ENCODE measurements at places on chromosomes 2 and 18.

GRCh38 chr18:49892148-49892924, 79.0 kb upstream of the ACAA2 start:
- no peak for DNase-seq

- DNase-seq: no peak
Observed at GRCh38 chr2:101349893-101350662, 37.2 kb downstream of the CREG2 start.

DNA sequence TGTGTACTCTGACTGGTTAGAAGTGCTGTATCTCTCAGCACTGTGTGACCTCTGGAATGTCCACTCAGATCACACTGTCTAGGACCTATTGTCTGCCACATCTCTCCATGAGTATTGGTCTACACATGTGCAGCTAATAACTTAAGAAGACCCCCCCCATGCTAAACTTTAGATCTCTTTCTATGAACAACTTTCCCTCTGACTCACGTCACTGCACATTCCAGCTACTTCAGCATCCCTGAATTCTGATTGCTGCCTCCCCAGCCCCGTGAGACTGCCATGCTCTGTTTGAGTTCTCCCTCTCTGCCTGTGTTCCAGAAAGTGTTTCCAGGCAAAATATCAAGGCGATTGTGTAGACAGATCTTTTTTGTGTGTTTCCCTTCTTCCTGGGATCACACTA, 41.8 kb downstream of the RAPGEF4 start:
- no peak for DNase-seq

- no peak for DNase-seq
Observed at GRCh38 chr18:10495936-10496335, 29.9 kb upstream of the NAPG start.

- peak; percentile 66 for DNase-seq
Observed at GRCh38 chr2:23404426-23404825, 19.4 kb downstream of the KLHL29 start.

DNA sequence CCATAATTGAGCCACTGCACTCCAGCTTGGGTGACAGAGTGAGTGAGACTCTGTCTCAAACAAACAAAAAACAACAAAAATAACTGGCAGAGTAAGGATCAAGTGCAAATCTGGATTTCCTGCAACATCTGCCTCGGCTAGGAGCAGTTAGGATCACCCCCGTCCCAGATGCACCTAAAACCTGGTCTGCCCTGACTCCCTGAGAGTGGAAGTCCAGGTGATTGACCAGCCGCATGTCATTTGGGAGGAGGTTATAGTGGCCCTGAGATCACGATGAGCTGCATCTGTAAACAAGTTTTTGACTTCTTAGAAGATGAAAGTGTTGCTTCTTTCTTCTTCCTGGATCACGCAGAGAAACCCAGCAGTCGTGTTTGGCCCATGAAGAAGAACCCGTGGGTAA, 5.0 kb upstream of the ESPNL start:
- DNase-seq: no peak

GRCh38 chr18:35513181-35513936, 15.6 kb upstream of the INO80C start:
- no peak for DNase-seq

GRCh38 chr2:68753318-68753717, 18.7 kb downstream of the ARHGAP25 start:
- DNase-seq: no peak

- DNase-seq: no peak
Observed at GRCh38 chr18:51350081-51350480, 152.6 kb upstream of the MEX3C start.

GRCh38 chr18:79538635-79539034, 141.0 kb upstream of the CTDP1 start:
- no peak for DNase-seq

- no peak for DNase-seq
Observed at GRCh38 chr2:191012845-191013681, 908 bp downstream of the STAT1 start.

DNA sequence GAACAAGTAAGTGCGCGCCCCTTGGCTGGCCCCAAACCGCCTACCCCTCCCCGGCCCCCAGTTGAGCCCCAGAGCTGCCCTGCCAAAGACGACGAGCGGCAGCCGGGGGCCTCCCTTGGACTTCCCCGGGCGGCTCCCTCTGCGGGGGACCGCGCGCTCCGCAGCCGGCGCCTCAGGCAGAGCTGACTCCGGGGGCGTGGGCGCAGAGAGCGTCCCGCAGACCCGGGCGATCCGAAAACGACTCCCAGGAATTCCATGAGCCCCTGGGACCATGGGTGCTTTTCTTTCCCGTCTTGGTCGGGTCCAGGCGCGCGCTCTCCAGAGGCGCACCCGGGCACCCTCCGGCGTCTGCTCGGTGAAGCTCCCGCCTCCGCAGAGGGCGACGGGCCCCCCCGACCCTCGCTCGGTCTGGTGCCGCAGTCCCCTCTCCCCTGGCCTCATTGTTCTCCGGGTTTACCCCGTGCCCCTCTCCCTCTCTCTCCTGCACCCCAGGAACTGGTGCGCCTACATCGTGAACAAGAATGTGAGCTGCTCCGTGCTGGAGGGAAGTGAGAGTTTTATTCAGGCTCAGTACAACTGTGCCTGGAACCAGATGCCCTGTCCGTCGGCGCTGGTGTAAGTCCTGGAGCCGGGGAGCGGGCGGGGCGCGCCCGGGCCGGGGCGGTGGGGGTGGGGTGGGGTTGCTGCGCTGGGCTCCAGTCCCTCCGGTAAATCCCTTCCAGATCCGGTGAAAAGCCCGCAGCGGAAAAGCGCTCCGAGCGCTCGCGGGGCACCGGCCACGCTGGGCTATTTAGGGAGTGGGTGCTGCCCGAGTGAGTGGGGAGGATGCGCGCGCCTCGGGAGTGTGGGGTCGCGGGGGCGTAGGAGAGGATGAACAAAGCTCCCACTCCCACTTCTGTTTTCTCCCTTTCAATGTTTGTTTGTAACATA, 776 bp downstream of the EMILIN2 start:
- DNase-seq: no peak

DNA sequence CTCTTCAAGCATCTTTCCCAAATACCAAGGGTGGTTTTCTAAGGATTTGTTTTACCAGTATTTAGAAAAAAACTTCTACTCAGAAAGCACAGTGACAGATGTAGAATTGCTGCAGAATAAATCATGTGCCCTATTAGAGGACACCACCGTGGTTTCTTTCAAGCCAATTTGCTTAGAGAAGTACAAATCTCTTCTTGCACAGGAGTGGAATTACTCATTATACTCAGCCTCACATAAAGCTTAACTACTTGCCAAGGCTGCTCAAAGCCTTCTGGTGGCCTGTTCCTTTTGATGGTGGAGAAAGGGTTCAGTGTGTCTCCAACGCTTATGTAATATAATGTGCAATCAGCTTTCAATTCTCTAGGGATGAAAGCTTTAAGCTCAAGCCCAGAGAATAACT, 66.5 kb upstream of the CTNNA2 start:
- no peak for DNase-seq

- DNase-seq: no peak
Observed at GRCh38 chr2:165060411-165060810, 105.1 kb upstream of the SLC38A11 start.

DNA sequence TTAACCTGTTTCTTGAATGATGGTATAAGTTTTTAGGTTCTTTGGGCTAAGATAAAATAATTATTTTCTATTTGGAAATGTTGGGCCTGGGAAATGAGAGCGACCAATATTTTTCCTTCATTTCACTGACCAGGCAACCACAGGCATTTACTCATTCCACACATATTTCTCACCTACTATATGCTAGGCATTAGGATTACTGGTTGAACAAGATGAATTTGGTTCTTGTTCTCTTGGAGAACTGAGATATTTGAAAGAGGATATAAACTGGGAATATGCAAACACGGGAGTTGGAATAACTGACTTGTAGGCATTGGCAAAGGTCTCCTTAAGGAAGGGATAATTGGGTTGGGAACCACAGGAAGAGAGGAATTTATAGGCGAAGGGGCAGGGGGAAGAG, 3.9 kb upstream of the MYL1 start:
- peak; percentile 77 for DNase-seq

GRCh38 chr18:70671889-70672565, 383.2 kb downstream of the SOCS6 start:
- no peak for DNase-seq

DNA sequence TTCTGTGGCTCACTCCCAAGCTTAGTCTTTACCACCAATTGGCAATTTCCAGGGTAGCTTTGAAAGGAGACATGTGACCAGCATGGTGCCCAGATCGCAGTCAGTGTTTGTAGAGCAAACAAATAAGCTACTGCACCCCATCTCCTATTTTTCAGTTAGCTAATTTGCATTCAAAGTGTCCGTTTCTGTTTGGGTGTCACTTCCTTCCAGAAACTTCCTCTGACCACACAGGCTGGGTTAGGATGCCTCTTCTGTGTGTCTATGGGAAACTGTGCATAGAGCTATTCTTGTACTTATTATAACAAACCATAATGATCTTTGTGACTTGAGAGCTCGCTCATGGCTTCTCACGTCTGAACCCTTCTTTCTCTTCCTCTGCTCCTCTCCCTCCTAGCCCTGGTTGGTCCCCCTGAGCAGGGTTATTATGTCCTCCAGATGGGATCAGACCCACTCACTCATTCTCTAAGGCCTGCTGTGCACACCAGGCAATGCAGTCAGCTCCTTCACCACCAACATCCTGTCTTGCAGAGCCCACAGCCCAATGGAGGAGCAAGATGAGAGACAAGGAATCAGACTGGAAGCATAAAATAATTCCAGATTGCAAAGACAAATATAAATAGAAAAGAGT, 101.2 kb upstream of the ALK start:
- DNase-seq: no peak

DNA sequence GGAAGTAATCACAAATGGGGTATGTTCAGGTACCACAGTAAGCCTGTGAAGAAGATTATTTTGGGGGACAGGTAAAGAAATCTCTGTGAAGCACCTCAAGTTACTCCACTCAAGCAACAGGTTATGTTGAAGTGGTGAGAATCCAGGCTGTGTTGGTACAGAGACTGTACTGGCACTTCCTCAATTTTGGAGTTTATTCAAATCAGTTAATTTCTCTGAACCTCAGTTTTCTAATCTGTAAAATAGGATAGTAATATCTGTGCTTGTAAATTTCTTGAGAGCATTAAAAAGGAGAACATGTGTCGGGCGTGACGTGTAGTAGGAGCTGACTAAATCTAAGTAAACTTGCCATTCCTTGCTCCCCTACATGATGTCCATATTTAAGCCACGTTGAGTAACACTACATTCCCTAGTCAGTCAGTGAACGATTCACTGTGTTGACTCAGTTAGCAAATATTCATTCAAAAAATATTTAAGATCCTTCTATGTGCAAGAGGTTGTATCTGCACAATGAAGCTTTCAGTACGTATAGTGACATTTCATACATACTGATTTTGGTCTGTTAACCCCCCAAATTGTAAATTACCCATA, 504.2 kb downstream of the ZEB2 start:
- no peak for DNase-seq

DNA sequence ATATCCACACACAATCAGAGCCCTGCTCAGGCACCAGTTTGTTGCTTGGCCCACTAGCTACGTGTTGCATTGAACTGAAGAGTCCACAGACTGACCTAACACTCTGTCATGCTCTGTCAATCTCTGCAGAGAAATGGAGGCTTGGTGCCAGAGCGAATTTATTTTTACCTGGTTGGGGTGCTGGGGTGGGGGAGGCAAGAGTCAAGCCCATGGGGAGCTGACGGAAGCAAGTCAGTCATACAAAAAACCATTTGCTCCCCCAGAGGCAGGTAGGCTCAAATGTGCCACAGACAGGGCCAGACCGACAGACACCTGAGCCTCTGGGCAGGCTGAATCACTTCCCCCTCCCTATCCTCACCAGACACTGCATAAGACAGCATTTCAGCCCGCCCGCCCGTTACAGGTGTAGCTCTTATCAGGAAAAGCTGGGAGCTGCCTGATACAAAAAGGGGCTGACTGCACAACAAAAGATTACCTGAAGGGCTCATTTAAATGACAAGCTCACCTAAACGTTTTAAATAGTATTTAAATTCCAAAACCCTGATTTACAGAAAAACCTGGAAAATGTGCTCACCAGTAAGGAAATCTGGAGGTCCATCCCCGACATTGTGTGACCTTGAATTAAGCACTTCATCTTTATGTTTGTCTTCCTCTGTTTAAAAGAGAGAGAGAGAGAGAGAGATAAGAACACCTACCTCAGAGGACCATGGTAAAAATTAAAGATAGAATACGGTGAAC, 2.1 kb upstream of the PCBP1 start:
- DNase-seq: no peak

DNA sequence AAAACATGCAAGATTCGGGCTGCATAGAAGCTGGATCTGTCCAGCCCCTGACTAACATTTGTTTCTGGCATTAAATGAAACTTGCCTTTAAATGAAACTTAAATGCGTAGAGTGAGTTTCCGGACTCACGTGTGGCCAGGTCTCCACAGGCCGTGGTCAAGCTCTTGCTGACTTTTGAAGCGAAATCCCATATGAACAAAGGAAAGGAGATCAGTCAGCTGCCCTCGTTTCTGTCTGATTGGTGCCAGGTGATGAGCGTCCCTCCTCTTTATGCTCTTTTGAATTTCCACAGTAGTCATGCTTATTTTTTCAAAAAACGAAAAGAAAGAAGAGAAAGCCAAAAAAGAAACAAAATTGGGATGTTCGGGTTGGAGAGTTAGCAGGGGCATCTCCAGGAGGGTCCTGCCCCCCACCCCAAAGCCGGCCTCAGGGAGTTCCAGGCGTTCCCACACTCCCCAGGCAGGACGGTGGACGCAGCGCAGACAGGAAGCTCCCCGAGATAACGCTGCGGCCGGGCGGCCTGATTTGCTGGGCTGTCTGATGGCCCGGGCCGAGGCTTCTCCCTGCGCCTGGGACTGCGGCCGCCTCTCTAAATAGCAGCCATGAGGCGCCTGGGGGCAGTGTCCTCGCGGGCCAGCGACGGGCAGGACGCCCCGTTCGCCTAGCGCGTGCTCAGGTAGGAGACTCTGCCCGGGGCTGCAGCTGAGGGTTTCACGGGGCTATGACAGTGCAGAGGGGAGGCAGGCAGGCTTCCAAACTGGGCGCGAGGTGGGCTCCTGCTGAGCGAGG, at the start of gene COLEC11:
COLEC11 (plus strand) TSS at position 620 of the 789 bp plus-strand sequence. CDS start 9,229 bp downstream, outside the sequence.
- DNase-seq: no peak

All from retinal pigment epithelial cell (primary cell).